H9 (cell line): ENCODE measurements at places on chromosomes 12 and 14. TPM values are rescaled to one million over a fixed set of nuclear protein-coding genes. Genes with fewer than 3 reads are reported as not detected.
A peak's percentile ranks its signal among the peaks of the same experiment; 100 is the strongest.

The KLRB1 gene
- 0.15 TPM in 1 of 2 replicates, not detected in the other for total RNA-seq

The CLEC4D gene
- total RNA-seq: 0.42 and 0.48 TPM in 2 replicates

The ZFHX2 gene
- 19.2 and 19.4 TPM in 2 replicates for total RNA-seq

The USP15 gene
- 35.3 and 36.0 TPM in 2 replicates for total RNA-seq

The PRKD1 gene
- total RNA-seq: 2.7 and 2.8 TPM in 2 replicates

The DEPDC4 gene
- 3.2 and 3.4 TPM in 2 replicates for total RNA-seq

The SYCP3 gene
- 0.31 TPM in 1 of 2 replicates, not detected in the other for total RNA-seq

The POTEM gene
- total RNA-seq: not detected in 2 replicates

The PARP2 gene
- 25.2 and 25.4 TPM in 2 replicates for total RNA-seq

The BDKRB2 gene
- 0.13 and 0.15 TPM in 2 replicates for total RNA-seq

The TSHR gene
- total RNA-seq: not detected in 2 replicates

The RTN1 gene
- 0.92 and 1.8 TPM in 2 replicates for total RNA-seq

The C1QL4 gene
- total RNA-seq: 1.2 and 1.9 TPM in 2 replicates

The RTL1 gene
- total RNA-seq: not detected in 2 replicates

The IL26 gene
- not detected in 2 replicates for total RNA-seq

The SIX1 gene
- total RNA-seq: 0.09 and 0.17 TPM in 2 replicates

The RPL36AL gene
- total RNA-seq: 205 and 207 TPM in 2 replicates

The TSPAN19 gene
- not detected in 2 replicates for total RNA-seq

DNA sequence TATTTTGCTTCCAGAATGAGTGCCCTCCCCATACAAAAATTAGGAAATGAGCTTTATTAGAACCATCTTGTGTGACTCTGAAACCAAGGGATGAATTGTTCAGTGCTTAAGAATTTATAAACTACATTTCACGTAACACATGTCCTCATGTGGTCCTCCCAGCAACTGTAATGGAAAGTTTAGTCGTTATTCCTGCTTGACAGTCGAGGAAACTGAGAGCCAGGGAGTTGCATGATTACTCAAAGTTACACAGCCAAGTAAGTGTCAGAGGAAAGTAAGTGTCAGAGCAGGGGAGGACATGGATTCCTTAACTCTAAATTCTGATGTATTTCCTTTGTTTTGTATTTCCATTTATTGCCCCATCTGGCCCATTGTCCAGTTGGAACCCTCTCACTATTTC, 453.9 kb downstream of the FUT8 start:
- DNase-seq: no peak

- no peak for DNase-seq
Measured at GRCh38 chr14:47435331-47435965, 240.0 kb downstream of the MDGA2 start.

DNA sequence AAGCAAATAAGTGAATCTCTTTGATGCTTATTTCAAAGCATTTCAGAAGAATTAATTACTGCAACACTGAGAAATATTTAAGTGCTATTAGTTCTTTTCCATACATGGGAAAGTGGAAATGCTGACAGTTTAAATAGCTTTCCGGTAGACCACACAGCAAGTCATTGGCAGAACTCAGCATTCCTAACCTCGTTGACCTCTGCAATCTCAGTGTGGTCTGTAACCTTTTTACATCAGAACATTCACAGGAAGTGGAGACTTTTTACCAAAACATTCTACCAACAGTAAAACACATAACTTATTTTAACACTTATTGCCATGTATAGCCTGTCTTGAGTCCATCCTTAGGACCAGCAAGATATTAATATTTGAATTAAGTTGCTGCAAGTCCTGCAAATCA, 249.5 kb upstream of the DCN start:
- DNase-seq: no peak

DNA sequence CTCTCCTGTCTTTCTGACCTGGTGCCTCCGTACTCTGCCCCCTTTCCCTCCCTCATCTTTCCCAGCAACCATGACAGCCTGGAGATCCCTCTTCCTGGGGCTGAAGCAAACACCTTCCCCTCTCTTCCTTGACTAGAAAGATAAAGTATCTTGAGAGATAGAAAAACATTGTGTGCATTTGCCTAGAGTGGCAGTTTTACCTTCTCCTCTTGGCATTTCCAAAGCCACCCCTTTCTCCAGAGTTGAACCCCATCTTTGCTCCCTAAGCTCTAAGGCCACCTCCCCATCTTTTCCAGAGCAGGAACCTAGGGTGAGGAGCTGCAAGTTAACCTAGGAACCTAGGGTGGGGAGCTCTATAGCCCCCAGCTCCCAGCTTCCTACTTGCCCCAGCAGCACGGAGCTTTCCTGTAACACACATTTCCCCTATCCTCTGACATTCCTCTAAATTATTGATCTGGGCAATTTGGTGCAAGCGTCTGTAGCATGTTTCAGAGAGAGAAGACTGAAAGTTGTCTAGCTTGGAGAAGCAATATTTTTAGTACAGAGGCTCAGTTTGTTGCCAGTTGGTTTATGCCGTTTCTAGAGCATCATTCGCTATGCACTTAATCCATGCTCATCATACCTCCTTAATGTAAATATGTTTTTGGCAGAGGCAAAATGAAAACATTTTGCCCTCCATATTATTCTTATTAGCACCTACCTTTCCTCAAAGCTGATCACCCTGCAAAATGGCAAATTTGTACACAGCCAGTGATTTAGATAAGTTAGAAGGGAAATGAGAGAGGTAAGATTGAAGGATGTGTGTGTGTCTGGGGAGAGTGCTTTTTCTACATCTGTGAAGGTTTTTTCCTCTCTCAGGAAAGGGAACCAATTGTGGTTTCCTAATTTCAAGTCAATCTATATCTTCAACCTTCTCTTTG, 5.4 kb upstream of the TBX3 start:
- DNase-seq: no peak

- no peak for DNase-seq
Measured at GRCh38 chr12:104280111-104280510, 23.4 kb upstream of the EID3 start.

GRCh38 chr14:102246071-102246470, 58.9 kb downstream of the MOK start:
- no peak for DNase-seq

GRCh38 chr14:50985859-50986331, 41.6 kb upstream of the PYGL start:
- no peak for DNase-seq

DNA sequence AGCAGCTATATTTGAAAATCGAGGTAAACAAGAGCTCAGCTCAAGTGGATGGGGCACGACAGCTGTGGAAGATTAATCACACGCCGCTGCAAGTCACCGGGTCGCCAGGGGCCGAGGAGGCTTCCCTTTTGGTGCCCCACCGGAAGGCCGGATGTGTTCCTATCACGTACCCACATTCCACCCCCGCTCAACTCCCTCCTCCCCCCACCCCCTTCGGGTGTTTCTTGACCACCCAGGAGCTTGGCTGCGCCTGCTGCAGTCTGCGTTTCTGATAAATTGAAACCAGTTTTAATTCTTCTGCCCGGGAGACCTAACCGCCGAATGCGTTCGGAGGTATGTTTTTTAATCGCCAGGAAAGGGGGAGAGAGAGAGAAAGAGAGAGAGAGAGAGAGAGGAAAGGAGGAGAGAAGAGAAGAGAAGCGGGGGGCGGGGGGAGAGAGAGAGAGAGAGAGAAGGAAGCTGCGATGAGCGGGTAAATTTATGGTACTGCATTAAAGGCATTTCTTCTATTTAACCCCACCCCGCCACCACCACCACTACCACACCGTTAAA, 1.8 kb downstream of the SLC8A3 start:
- peak; percentile 59 for DNase-seq

DNA sequence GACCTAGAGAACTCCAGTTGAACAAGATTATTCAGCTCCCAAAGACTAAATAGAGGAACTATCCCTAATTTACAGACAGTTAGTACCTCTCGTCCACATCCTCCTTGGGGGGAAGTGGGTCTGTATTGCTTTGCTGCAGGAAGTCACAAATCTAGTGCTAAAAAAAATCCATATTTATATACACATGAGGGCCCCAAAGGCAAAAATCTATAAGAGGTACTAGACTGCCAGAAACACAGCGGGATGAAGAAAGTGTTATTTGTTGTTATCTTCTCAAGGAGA, 190.1 kb downstream of the TTC8 start:
- no peak for DNase-seq

GRCh38 chr12:18581232-18581962, 156.4 kb downstream of the PLCZ1 start:
- DNase-seq: no peak

DNA sequence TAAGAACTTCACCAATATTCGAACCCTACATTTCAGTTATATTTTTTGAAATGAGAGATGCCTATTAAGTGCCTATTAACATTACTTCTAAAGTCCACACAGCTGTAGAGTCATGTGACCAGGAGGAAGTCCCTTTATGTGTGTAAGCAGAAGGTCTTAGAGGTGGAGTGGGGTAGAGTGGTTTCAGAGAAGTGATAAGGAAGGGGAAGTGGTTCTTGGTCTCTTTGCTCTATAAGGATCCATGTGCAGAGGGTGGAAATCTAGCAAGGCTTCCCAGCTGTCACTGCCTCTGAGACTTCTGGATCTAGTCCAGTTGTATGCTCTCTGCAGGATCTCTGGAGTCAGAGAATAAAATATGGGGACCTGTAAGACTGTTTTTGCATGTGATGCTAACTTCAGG, 673.9 kb downstream of the FLRT2 start:
- no peak for DNase-seq

GRCh38 chr12:53950789-53951576, 3.7 kb upstream of the HOXC12 start:
- no peak for DNase-seq

DNA sequence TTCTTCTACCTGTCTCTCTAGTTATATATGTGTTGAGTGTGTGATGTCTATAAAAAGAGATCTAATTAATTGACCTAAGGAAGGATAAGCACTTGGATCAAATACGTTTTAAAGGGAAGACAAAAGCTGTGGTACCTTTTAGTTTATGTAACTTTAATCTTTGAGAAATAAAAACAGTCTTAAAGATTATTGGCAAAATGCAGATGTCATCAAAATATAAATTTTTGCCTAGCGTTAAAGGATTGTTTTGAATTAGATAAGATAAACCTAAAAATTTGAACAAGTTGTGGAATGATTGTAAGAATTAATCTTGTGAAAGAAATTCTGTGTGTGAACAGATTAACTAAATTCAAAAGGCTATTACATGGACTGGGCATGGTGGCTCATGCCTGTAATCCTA, 42.9 kb downstream of the C12orf56 start:
- no peak for DNase-seq

GRCh38 chr12:63319386-63319785, 168.4 kb upstream of the AVPR1A start:
- no peak for DNase-seq

DNA sequence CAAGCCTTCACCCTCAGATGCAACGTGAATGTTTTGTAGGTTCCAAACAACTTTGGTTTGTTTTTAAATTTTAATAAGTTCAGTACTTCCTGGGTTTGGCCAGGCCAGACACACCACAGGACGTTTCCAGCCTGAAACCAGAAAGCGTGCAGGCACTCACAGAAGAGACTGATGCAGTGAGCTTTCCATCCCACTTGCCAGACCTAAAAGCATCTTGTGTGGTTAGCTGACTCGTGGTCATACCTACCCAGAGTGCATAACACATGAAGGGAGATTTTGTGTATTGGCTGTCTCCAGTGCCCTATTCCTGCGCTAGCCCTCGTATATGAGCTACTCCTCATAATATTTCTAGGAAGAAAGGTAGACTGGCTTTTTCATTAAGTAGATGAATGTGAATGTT, 297.3 kb upstream of the FAR2 start:
- DNase-seq: no peak

GRCh38 chr14:98101323-98101722, 1170.7 kb downstream of the BCL11B start:
- no peak for DNase-seq

GRCh38 chr12:78018171-78018910, 187.6 kb downstream of the NAV3 start:
- DNase-seq: no peak

GRCh38 chr12:21839776-21840175, 65.3 kb upstream of the KCNJ8 start:
- DNase-seq: no peak

- no peak for DNase-seq
Measured at GRCh38 chr12:30934811-30935210, 8.3 kb downstream of the TSPAN11 start.

GRCh38 chr14:32688941-32689340, 249.7 kb upstream of the NPAS3 start:
- DNase-seq: no peak

DNA sequence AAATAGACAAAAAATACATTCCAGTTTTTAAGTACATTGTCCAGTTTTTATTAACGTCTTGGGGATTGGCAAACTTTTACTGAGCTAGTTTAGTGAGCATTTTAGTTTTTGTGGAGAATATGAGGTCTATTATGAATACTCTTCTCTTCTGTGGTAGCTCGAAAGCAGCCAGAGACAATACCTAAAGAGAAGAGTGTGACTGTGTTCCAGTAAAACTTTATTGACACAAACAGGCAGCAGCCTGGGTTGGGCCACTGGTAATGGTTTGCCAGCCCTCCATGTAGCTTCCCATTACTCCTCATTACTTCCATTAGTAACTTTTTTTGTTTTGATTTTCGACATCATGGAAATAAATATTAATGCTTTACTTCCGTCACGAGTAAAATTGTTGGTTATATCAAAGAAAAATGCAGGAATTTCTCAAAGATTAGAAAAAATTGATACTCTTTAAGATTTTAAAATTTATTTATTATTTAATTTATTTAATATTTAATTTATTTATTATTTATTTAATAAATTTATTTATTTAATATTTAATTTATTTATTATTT, 19.6 kb downstream of the RMST start:
- DNase-seq: no peak

GRCh38 chr12:58387199-58387598, 445.8 kb downstream of the ATP23 start:
- no peak for DNase-seq

DNA sequence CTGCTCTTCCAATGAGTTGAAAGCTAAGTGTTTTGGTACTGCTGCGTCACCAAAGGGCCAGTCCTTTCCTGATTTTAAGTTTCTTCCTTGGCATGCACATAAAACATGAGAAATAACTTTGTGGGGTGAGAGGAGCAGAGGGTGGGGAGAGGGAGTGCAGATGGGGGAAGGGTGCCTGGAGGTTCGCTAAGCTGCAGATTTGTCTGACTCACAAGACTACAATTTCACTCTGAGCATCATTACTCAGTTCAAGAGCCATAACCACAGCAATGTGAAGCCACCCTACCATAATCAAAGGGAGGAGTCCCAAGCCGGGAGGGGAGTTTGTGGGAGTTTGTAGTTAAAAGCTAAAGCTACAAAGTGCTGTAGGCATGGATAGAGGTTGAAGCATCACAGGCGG, 136.1 kb downstream of the ANO2 start:
- no peak for DNase-seq

GRCh38 chr12:23617749-23618148, 331.7 kb downstream of the SOX5 start:
- no peak for DNase-seq
